ENCODE measurements at places on chromosomes 2 and 18. TPM values are rescaled to one million over a fixed set of nuclear protein-coding genes. Genes with fewer than 3 reads are reported as not detected.

DNA sequence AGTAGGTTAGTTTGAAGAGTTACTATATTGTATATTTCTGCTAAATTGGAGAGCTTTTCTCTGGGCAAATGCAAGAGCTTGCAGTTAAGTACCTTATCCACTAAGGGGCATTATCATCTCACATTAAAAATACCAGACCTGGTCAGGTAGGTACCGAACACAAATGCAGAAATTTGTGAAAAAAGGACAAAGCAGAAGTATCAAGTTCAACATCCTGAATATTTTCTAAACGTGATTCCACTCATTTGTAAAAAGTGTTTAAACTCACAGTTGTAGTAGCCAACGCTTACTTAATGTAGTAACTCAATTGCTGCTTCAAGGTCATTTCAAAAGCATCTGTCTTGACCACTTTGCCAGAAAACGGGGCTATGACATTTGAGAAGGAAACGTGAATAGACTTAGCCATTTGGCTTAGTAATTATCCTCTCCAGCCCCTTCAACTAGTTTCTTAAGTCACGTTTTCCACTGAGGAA is 52.1 kb downstream of the CYRIA start:
- peaks cover 6% of the 10 kb centered on the region for H3K4me1 ChIP-seq
- H3K4me3 ChIP-seq = no peak overlapping the region
- H3K27ac ChIP-seq = no peak overlapping the region
- no peaks in the 10 kb centered on the region for H3K36me3 ChIP-seq

CRYGC gene
- not detected for total RNA-seq

DNA sequence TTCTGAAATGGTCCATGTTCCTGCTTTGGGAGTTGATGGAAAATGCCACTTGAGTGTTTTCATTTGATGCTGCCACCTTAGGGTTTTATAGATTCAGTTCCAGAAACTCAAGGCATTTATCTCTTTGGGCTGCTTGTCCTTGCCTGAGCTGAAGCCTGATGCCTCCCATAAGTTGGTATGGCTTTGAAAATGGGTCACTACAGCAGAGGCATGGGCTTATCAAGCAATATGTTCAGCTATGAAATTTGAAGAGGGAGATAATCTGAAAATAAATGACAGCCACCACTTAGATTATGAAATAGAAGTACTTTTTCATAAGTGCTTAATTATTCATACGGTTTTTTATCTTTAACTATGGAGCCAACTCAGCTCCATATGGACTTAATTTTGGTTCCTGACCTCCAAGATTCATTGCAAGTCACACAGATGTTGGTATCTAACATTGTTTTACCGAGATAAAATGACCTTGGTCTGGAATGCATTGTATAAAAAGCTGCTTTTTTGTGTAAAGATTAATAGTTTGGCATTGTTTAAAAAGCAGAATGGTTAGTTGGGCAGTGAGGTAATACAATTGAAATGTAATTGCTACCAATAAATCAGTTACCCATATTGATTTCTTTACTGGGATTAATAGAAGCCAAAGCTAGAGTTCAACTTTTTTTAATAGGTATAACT is 4.5 kb downstream of the SLC14A1 start:
- no peak overlapping the region for H3K27ac ChIP-seq
- DNase-seq = no peak
- H3K4me3 ChIP-seq = no peak overlapping the region
- H3K4me1 ChIP-seq = no peaks in the 10 kb centered on the region

DNA sequence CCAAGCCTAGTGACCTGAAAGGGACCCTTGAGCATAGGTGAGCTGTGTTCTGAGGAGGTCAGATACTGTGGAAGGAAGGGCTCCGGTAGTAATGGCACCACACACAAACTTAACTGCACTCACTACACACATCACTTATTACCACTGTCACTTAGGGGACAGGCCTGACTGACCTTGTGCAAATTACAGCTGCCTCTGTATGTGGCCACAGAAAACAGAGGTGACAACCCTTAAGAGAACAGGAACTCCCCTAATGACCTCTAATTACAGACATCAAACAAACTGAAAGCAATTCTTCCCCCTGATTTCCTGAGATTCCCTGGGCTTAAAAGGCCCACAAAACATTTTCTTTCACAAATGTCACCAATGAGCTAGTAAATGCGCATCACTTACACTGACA is 360.6 kb downstream of the RND3 start:
- H3K4me3 ChIP-seq = no peak overlapping the region
- peaks cover 4% of the 10 kb centered on the region for H3K4me1 ChIP-seq
- DNase-seq = no peak

DNA sequence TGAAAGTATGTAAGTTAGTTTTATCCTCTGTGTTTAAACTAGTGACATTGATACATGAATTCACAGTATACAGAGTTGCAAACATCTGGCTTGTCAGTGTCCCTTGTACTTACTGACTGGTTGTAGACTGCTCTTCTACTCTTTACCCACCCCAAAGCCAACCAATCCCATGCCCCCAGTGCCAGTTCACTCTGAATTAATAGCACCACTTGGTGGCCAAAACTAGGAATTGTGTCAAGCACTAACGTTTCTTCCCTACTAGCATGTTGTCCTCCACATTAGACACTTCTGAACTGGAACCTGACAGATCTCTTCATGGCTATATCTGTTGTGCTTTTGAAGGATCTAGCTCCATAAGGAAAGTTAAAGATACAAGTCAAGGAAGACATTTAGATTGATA is 27.2 kb upstream of the OTX1 start:
- H3K27me3 ChIP-seq = no peaks in the 10 kb centered on the region
- H3K4me3 ChIP-seq = no peak overlapping the region
- no peak overlapping the region for H3K27ac ChIP-seq

HMSD gene
- not detected for total RNA-seq

- no peaks in the 10 kb centered on the region for H3K27me3 ChIP-seq
- no peak for DNase-seq
- H3K4me3 ChIP-seq = no peak overlapping the region
Observed at GRCh38 chr2:106183101-106183696, 10.9 kb downstream of the UXS1 start.

GAL3ST2 gene
- total RNA-seq = 0.53 TPM

- DNase-seq = no peak
- no peaks in the 10 kb centered on the region for H3K27me3 ChIP-seq
- H3K36me3 ChIP-seq = no peaks in the 10 kb centered on the region
Observed at GRCh38 chr2:156147594-156148330, 184.8 kb downstream of the NR4A2 start.

FTCDNL1 gene
- total RNA-seq = 3.4 TPM

GRCh38 chr2:213010106-213010779 is 141.2 kb downstream of the IKZF2 start:
- H3K4me1 ChIP-seq = no peaks in the 10 kb centered on the region
- no peak overlapping the region for H3K4me3 ChIP-seq
- H3K27me3 ChIP-seq = no peaks in the 10 kb centered on the region

GRCh38 chr2:209519906-209520305 is 96.1 kb downstream of the MAP2 start:
- H3K27ac ChIP-seq = no peak overlapping the region
- DNase-seq = no peak
- no peaks in the 10 kb centered on the region for H3K36me3 ChIP-seq
- H3K4me1 ChIP-seq = no peaks in the 10 kb centered on the region

DNA sequence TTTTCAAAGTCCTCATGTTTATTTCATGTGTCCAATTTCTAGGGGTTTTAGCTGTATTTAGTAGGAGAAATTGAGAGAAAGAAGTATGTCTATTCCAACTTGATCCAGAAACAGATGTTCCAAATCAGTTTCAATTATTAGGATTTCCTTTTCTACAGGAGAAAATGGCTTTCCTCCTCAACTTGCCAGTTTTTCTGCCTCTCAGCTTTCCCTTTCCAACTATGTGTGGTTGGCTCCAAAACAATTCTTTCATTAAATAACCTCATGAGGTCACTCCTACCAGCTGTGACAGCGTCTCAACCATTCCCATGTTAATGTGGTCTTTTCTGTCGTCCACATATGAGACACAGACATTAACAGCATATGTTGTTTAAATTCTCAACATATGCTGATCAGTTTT is 13.1 kb downstream of the XIRP2 start:
- no peaks in the 10 kb centered on the region for H3K27me3 ChIP-seq
- no peak for DNase-seq
- H3K4me1 ChIP-seq = no peaks in the 10 kb centered on the region
- H3K4me3 ChIP-seq = no peak overlapping the region
- no peak overlapping the region for H3K27ac ChIP-seq
- no peaks in the 10 kb centered on the region for H3K36me3 ChIP-seq

SP3 gene
- 31.9 TPM for total RNA-seq

GRCh38 chr2:183998041-183998796 is 600.1 kb upstream of the ZNF804A start:
- no peaks in the 10 kb centered on the region for H3K27me3 ChIP-seq
- DNase-seq = no peak
